CD4-positive, alpha-beta T cell treated with Interleukin-4 for 1 hour (primary cell): ENCODE measurements at places on chromosomes 7 and 10.

- DNase-seq, result peak; percentile 37
Observed at GRCh38 chr10:62121187-62121530, 147.5 kb downstream of the RTKN2 start.

- no peak for DNase-seq
Observed at GRCh38 chr10:49161411-49161997, 26.7 kb downstream of the TMEM273 start.

GRCh38 chr10:130013335-130014262, 49.5 kb upstream of the EBF3 start:
- DNase-seq, result no peak

GRCh38 chr7:158991824-158992621, 135.7 kb downstream of the DYNC2I1 start:
- no peak for DNase-seq

GRCh38 chr10:132539894-132540293, 2.3 kb downstream of the INPP5A start:
- DNase-seq, result no peak

GRCh38 chr7:20269726-20270125, 52.5 kb upstream of the MACC1 start:
- DNase-seq, result no peak

DNA sequence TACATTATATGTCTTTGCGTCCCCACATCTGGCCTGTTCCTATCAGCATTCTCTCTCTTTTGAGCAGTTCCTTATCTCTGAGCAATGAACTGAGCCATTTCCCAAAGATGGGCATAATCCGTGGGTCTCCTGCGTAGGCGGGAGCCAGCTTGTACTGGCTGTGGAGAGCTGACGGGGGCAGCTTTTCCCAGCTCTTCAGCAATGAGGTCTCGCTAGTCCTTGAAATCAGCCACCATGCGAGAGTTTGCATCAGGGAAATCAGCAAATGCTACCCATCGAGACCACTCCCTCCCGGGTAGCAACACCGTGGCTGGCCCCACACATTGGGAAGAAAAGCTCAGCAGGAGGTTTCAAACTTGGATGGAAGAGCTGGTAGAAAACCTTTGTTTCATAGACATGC, 51.9 kb upstream of the FAM180A start:
- no peak for DNase-seq

DNA sequence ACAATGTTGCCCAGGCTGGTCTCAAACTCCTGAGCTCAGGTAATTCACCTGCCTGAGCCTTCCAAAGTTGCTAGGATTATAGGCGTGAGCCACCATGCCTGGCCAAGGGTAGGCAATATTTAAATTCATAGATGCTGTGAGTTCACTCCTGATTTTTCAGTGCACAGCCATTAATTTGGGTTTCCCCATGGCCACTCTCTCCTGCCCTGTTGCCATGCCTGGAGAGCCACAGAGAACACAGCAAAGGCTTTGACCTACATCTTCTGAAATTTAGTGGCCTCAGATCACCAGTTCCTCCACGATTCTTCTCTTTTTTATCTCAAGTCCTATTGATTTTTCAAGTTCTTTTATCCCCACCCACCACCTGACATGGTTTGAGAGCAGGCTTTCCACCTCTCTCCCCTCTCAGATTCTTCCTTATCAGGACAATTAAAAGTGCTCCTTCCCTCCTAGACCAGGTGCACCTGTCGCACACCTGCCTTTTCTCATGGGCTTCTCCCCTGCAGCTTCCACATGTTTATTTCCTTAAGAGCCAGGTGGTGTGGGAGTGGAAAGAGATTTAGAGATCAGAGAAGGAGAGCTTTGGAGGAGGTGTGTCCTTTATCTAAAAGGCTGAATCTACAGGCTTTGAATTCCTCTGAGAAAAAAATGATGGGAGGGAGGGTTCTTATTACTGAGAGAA, 123.8 kb downstream of the ADRA2A start:
- DNase-seq, result no peak

GRCh38 chr7:253581-254336, 36.2 kb upstream of the FOXL3 start:
- DNase-seq, result no peak

DNA sequence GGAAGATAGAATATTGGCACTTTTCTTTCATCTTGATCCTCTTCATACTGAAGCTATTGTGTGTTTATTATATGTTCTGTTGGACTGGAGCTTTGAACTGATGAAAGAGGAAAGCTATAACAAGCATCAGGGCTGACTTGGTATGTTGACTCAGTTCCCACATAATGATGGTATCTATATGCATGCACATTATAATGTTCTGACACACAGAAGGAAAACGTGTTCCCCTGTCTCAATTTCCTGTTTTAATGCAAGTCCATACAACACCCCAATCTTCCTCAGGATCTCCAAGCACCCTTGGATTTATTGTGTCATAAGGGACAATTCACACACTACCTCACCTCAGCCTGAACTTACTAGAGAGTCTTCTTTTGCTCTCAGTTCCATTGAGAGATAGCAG, 8.3 kb upstream of the WASL start:
- DNase-seq, result no peak

GRCh38 chr10:114303556-114303955, 64.5 kb downstream of the VWA2 start:
- no peak for DNase-seq

DNA sequence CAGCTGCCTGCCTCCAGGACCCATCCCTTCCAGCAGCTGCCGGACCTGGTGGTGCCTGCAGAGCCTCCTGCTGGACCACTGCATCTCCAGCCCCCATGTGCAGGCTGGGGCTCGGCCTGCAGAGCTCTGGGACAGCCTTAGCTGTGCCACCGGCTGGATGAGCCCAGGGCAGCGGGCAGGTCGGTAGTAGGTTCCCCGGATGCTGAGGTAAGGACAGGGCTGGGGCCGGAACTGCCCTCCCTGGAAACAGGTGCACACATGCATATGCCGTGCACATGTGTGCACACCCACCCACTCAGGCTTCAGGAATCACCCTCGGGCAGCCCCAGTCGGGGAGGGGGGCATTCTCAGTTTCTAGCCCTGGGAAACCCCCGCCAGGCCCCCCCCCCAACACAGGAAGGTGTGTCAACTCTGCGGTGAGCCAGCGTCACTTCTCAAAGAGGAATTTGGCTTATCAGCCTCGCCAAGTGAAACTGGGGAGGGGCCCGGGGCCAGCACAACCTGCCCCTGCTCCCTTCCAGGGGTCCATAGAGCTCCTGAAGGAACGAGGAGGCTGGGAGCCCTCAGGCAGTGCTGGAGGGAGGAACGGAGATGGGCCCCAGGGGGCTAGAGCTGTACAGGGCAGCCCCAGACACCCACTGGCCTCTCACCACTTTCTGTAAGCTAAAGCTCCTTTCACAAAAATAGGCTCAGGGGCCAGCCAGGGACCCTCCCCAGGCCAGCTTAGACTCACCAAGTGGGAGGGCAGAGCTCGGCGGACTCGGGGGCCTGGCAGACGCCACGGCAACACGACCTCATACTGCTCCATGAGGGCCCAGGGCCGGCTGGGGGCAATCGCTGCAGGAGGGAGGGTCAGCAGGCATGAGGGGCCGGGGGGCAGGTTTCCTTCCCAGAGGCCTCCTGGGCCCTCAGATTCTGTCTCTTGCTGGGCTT, 1.7 kb downstream of the ADAM8 start:
- peak; percentile 88 for DNase-seq

- no peak for DNase-seq
Observed at GRCh38 chr7:380139-380485, 90.1 kb downstream of the FOXL3 start.

DNA sequence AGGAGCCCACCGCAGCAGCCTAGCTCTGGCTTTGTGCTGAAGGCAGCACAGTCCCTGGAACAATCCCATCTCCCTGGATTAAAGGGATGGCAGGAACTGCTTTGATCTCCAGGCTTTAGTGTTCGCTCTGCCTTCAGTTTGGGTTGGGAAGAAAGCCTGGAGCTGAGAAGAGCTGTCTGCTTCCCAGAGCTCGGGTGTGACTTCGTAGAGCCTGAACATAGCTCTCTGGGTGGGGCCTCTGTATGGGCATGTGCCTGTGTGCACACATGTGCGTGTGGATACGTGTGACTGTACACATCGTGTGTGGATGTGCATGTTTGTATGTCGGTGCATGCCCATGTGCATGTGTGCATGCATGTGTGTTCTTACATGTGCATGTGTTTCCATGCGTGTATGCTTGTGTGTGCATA, 8.7 kb downstream of the ADCY1 start:
- no peak for DNase-seq

- DNase-seq, result no peak
Observed at GRCh38 chr10:11823989-11824346, 812 bp downstream of the PROSER2 start.

DNA sequence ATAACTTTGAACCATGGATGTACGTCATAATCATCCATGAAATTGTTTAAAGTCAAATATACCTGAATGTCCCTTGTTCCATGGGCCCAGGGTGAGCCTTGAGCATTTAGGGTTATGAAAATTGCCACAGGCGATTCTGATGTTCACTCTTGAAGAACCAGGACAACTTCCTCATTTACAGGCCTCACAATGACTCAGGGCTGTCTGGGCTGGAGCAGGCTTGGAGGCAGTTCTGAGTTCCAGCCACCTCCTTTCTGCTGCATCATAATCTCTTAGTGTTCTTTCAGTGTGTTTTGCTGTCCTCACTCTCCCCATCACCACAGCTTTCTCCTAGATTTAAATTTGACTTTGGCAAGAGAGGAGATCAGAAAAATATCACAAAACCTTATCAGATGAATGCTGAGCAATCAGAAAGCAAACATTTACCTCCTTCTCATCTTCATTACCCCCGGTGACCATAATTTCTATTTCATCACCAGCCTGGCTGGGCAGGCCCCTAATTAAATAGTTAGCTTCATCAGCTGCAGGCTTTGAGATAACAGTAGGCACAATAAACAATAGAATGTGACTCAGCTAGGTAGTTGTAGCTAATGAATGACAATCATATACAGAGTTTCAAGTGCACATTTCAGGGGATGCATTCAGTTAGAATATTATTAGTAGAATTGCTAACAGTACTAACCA, 571.0 kb downstream of the SH2D4B start:
- no peak for DNase-seq

- no peak for DNase-seq
Observed at GRCh38 chr10:33229252-33229948, 105.1 kb downstream of the NRP1 start.

DNA sequence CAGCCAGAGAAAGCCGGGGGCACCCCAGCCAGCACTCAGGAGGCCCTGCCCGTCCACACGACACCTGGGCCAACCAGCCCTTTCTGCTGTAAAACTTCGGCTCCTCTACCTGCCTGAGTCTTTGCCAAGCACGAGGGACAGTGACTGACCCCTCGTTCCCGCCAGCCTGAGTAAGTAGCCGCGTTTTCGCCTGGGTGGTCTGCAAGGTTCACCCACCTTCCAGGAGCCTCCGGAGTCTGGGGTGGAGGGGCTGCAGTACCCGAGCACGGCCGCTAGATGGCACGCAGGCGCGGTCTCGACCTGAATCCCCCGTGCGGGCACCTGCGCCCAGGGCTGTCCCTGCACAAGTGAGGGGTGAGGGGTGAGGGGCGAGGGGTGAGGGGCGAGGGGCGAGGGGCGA, 192.7 kb downstream of the PTPRN2 start:
- no peak for DNase-seq

GRCh38 chr10:112753961-112754411, 196.1 kb upstream of the TCF7L2 start:
- DNase-seq, result no peak

- DNase-seq, result no peak
Observed at GRCh38 chr7:98805956-98806838, 63.6 kb downstream of the TMEM130 start.

- no peak for DNase-seq
Observed at GRCh38 chr10:12473491-12473890, 124.1 kb downstream of the CAMK1D start.

GRCh38 chr7:157464971-157465886, 128.4 kb downstream of the DNAJB6 start:
- no peak for DNase-seq

DNA sequence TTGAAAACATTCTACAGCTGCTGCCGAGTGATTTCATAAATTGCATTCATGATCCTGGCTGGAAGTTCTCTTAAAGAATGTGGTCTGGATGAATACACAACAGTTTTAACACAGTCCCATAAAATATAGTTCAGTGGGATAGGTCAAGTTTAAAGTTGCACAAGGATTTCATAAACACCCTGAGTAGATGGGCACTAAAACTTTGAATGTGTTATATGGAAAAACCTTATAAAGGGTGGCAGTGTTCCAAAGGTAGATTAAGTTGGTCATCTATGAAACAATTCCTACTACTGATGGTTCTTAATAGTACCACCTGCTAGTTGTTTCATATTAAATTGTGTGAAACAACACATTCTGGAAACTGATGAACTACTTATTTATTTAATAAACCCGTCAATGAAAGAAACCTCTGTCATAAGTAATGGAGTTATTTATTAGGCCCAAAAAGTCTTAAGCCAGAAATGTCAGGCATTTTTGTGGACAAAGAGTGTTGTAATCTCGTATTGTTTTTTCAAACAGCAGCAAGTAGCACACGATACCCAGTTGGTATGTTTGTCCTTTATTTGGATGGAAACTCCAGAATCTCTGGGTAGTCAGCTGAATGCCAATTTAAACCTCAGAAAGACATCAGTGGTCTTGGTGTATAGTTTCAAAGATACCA, 14.3 kb upstream of the RPA3 start:
- no peak for DNase-seq

- no peak for DNase-seq
Observed at GRCh38 chr10:24415455-24416125, 206.7 kb downstream of the KIAA1217 start.

GRCh38 chr7:83957333-83957732, 237.3 kb downstream of the SEMA3A start:
- no peak for DNase-seq

DNA sequence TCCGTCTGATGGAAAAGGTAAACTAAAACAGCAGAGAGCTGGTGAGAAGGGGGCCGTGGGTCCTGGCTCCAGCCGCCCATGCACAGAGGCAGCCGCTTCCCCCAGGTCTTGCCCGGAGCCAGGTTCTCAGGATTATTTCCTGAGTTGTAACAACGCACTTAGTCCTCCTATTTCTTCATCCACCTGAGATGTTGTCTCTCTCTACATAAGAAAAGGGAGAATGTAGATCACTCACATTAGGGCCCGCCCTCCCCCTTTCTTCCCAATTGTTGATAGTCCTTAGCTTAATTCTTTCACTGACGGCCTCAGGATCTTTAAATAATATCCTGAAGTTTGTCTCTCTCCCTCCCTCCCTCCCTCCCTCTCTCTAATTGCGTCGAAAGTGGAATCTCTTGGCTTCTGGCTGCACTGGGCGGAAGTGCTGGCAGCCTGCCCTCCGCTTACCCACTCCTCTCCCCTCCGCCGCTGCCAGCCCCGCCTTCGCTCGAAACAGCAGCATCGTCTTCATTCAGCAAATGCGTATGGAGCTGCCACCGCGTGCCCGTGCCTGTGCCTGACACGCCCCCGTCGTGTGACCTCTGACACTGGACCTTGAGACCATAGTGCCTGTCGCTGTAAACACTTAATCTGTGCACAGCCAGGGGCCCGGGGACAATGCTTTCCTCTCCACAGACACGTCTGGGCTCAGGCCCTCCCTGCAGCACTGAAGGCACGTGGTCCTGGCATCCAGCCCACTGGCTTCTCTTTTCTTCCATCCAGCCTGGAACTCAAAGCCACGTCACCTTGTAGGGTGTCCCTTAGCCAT, 174.5 kb upstream of the PPP2R2D start:
- DNase-seq, result no peak
